CD4-positive, alpha-beta T cell treated with Interleukin-12 subunit alpha and Interleukin-12 subunit beta, for 1 hour (primary cell): ENCODE measurements at places on chromosomes 1 and 21.

DNA sequence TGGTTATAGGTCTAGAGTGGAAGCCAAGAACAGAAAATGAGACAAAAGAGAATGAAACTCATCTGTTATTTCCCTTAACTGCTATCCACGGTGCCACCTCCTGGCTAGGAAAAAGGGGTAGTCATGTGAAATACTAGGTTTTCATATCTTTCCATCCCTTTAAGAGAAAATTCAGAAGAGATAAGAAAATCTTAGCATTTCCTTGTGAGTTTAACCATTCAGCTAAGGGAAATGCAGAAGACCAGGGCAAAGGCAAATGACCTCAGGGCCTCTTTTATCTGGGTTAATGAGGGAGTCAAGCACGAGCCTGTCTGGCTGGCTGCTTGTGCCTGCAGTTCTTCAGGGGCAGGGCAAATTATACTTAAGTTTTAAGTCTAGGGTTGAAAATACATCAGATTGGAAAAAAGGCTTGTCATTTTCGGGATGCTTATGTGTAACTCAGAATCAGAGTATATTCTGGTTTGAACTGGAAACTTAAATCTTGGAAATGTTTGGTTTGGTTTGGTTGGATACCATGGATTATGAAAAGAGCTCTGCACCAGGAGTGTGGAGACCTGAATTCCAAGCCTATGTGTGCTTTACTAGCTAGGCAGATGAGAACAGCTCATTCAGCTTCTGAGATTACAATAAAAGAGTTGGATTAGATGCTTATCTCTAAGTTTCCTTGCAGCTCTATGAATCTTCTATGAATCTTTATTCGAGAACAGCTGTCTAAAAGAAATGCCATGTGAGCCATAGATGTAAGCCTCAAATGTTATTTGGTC, 19.9 kb downstream of the NIBAN1 start:
- DNase-seq, result no peak

DNA sequence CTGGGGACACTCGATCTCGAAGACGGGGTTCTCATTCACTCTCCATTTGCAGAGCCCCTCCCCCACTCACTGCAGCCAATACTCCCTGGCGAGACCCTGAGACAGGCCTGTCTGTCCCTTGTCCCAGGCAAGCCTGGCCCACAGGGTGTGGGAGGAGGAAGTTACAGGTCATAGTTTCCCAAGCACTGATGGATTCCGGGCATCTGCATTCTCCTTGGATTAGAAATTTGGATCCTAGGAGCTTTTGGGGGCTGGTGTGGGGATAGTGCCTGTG, 11.3 kb downstream of the WNT3A start:
- DNase-seq, result no peak

DNA sequence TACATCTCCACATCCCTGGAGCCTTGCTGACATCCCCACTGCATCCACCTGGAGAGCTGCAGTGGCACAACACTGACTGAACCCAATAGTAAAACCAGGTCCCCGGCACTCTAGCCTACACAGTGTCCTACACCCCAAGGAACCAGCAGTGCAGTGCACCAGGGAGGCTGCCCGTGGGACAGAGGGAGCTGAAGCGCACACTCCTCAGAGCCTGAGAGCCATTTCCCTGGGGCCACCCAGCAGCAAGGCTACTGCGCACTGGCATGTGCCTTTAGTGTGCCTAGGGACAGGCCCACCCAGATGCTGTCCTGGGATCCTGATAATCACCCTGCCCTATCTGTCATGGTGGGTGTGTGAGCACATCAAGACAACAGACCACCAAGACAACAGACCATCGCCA, 31.9 kb downstream of the NSL1 start:
- DNase-seq, result no peak

DNA sequence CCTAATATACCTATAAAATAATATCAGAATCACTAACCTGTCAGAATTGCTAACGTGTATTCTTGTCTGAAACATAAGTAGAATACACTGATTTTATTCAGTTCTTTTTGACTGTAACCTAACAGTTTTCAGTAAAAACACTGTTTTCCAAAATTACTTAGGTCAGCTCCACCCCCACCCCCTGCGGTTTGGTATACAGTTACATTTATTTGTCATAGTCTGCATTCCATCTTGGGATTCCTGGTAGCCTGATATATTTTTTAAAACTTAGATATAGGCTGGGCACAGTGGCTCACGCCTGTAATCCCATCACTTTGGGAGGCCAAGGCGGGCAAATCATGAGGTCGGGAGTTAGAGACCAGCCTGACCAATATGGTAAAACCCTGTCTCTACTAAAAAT, 19.8 kb upstream of the ABCD3 start:
- no peak for DNase-seq
